ENCODE measurements at places on chromosomes 6 and 20.

- no peak for DNase-seq
These were observed 28.3 kb downstream of the NFATC2 start for GRCh38 chr20:51514249-51514648.

DNA sequence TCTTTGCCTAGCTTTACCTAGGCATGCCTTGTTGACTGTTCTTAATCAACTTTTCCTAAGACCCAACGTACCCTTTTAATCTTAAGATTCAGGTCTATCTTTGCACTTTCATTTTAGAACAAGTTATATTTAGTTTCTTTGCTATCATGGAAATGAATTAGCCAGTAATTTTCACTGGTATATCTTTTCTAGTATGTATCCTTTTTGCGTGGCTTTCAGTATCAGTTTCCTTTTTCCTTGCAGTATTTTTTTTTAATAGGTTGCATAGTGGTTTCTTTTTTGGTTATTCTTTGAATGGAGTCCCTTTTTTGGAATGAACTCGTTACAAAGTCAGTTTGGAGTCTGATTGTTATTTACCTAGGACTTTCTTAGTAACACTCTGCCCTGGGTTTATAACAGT is 7.3 kb downstream of the ANKEF1 start:
- DNase-seq = no peak

DNA sequence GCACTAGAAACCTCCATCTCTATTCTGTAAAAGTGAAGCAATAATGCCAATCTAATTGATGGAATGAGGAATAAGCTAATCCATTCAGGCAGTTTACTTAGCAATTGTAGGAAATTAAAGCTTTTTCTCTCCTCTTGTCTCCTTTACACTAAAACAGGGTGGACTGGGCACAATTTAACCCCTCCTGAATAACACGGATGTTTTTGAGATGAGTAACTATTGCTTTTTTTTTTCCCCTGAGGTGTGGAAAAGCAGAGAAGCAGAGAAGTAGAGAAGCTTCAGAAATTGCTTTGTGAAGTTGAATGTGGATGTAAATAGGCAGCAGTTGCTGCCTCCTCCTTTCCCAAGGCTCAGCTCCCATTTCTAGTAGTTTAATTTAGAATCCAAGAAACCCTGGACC is 40.0 kb upstream of the GCNT2 start:
- no peak for DNase-seq

- no peak for DNase-seq
These were observed 50.5 kb downstream of the REV3L start for GRCh38 chr6:111432511-111432910.

- DNase-seq = no peak
These were observed 881.1 kb downstream of the EPHA7 start for GRCh38 chr6:92538275-92538674.

DNA sequence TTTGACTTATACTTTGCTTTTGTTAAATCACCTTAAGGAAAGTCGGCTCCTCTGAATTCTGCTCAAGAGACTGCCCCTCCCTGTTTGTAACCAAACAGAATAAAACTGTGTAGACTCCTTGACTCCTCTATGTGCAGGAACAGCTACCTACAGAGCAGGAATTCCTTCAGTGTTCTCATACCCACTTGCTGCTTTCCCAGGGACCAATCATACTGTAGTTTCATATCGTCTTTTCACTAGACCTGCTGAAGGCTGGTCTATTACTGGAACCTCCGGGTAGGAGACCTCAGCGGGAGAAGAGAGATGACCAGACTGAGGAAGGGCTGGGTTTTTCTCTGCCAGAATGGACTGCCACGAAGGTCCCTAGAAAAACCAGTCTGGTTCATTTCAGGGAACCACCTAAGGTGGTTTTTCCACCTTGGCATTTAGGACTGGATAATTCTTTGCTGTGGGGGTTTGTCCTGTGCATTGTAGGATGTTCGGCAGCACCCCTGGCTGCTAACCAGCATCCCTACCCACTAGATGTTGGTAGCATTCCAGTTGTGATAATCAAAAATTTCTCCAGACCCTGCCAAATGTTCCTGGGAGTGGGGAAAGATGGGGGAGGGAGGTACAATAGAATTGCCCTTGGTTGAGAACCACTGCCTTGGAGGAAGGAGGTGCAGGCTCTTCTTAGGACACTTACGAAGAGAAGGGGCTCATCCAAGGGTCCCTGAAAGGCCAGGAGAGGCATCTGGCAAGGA is 80.5 kb downstream of the DNAAF9 start:
- DNase-seq = no peak

- DNase-seq = no peak
These were observed 593 bp downstream of the DNMT3B start for GRCh38 chr20:32762754-32763201.

DNA sequence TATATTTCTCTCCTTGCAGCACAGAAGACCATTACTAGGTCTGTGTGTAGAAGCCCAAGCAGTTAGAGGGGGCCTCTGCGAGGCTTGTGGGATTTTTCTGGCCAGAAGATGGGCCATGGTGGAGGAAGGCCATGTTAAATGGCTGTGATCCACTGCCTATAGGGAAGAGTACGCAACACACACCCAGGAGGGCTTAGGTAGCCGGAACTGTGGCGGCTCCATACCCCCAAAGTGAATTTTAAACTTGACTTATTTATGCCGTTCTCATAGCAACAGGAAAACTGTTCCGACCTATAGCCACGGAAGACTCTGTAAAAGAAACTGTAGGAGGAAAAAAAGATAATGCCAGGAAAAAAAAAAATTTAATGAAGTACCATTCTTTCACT is 69.5 kb downstream of the SLX4IP start:
- DNase-seq = no peak

DNA sequence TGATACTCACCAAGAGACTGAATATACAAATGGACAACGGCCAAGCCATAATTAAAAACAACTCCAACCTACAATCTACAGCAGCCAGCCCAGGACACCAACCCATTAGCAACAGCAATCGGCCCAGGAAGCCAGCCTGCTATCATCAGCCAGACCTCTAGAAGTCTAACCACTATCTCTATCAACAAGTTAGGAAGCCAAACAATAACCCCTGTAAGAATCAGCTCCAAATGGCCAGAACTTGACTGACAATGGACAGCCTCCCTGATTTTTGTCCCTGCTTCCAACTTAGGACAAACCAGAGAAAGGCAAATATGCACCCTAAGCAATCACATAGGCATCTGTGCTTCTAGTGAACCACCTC is 511.8 kb upstream of the JARID2 start:
- DNase-seq = no peak

DNA sequence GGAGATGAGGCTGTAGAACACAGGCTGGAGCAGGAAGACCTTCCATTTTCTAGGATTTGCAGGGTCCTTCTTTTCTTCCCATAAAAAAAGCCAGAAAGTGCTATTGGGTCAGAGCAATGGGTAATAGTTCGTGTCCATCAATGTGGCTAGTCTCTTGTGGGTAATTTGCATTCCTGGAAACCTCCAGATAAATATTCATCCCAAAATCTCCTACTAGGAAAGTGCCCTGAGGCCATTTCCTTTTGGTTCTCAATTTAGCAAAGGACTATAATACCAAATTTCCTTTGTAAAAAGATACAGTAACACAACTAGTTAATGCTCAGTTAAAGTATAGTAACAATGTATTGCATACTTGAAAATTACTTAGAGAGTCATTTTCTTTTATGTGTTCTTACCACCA is 138.1 kb upstream of the TAB2 start:
- DNase-seq = no peak

- no peak for DNase-seq
These were observed 98.0 kb downstream of the ANKRD6 start for GRCh38 chr6:89530982-89531381.

DNA sequence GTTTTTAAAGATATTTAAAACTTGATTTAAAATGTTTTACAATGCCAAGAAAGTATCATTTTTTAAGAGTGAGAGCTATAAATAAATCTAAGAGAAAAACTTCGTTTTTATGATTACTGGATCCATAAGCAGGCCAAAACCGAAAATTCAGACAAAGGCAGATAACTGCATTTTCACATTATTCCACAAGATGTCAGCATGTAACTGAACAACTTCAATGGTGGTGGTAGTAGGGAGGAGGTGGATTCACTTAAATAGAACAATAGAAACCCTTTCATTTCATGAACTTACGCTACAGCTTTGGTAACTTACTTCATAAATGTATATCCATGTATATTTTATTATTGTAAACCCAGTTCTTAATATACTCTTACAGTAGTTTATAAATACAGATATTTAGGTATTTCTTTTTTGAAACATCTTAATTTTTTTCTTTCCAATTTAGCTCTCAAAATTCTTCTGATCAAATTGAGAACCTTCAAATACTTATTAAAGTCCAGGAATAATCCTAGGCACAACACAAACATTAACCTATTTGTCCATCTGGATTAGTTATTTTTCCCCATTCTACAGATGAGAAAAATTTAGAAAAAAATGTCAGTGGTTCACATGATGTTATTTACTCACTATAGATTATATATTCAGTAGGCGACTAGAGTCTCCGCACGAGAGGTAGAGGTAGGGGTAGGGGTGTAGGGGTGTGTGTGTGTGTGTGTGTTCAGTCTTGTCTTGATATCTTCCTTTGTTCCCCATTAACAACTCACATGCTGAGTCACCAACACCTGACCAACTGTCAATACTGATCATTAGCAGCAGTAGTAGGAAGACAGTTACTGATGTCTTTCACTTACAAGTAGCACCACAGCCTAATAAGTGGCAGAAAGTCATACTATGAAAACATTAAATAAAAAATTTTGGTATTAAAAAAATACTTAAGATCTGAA is 111.5 kb downstream of the ARHGAP18 start:
- no peak for DNase-seq

- DNase-seq = no peak
These were observed 328.4 kb upstream of the CNR1 start for GRCh38 chr6:88494401-88495140.

DNA sequence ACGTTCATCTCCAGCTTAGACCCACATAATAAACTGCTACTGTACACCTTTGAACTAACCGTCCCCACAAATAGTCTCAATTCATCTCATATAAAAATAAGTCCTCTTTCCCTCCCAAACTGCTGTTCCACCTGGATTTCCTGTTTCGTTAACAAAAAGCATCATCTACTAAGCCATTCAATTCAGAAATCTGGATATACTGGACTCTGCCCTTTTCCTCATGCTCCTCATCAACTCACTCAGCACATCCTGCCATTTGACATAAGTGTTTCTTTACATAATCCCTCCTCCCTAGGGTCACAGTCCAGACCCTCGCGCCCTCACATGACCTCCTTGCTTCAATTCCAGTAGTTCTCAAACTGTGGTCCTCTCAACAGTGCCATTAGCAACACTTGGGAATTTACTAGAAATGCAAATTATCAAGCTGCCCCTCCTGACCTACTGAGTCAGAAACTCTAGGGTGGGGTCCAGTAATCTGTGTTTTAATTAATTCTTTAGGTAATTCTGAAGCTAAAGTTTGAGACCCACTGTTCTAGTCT is 4.5 kb downstream of the MKKS start:
- DNase-seq = no peak

DNA sequence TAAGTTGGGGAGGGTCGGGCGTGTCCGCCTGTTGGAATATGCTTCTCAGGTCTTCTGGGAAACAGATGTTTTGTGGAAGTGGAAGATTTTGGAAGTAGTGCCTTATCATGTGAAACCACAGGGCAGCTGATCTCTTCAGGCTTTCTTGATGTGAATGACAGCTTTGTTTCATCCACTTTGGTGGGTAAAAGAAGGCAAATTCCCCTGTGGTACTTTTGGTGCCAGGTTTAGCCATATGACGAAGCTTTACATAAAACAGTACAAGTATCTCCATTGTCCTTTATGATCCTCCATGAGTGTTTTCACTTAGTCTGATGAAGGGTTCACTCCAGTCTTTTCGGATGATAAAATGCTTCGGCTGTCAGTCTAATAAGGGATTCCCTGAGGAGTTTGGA is 4.6 kb downstream of the IRF4 start:
- no peak for DNase-seq

- no peak for DNase-seq
These were observed 43.5 kb downstream of the INSM1 start for GRCh38 chr20:20411402-20411801.

- DNase-seq = no peak
These were observed 17.4 kb upstream of the GTSF1L start for GRCh38 chr20:43744151-43744611.

- no peak for DNase-seq
These were observed 446.3 kb upstream of the SLC35B3 start for GRCh38 chr6:8881663-8882062.

DNA sequence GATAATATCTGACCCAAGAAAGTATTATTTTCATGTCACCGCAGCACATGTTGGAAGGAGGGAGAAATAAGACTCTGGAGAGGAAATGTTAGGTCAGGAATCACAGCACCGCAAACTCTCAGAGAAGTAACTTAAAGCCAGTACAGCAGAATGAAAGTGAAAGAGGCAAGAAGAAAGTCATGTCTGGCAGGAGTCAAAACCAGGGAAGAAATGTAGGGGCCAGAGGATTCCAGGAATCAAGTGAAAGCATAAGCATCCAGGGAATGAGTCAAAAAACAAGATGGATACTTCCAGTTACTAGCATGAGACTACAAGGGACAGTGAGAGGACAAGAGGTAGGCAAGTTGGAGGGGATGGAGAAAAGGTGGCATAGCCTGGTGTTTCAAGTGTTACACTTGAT is 80.4 kb downstream of the AK9 start:
- no peak for DNase-seq

- no peak for DNase-seq
These were observed 258.8 kb downstream of the TMEM242 start for GRCh38 chr6:157064502-157064901.

- DNase-seq = no peak
These were observed 58.2 kb downstream of the ZNF831 start for GRCh38 chr20:59221707-59222252.

- DNase-seq = no peak
These were observed 38.8 kb downstream of the ELOVL5 start for GRCh38 chr6:53309901-53310300.

- no peak for DNase-seq
These were observed 81.0 kb downstream of the INSM1 start for GRCh38 chr20:20448881-20449280.

- DNase-seq = no peak
These were observed 20.2 kb downstream of the MCUR1 start for GRCh38 chr6:13794184-13794583.

DNA sequence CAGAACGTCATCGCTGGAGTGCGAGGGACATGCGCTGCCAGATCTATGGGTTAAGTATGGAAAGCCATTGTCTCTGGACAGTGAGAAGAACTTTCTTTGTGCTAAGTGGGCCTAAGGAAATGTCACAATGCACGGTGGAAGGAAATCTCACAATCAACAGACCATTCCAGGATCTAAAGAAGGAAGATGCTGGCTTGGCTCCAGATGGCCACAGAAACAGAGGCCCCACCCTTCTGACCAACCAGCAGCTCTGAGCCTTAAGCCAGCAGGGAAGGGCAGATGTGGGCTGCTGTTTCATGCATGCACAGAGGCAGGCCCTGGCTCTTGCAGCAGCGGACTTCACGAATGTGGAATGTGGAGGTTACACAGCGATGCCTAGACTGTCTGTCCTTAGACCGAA is 156.3 kb downstream of the SOBP start:
- DNase-seq = no peak

DNA sequence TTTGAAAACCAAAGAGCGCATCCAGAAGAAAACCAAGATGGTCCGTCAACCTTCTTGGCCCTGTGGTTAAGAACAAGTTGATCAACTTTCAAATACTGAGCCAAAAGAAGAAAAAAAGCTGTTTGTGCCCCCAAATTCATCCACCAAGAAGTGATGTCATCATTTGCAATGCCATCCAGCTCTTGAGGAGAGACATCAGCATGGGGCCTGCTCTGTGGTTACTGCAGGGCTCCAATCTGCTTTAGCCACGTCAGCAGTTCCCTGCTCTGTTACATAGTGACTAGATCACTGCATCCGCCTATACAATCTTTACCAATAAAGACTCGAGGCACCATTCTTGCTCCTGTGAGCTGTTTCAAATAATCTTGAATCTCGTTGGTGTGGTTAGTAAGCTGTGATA is 75.0 kb upstream of the BLCAP start:
- DNase-seq = no peak

Data from activated T-helper 9 cell treated with anti-CD3 and anti-CD28 coated beads, Interleukin-2, amount 50 U/mL, for 16 hours (primary cell).